GM12891 (cell line): ENCODE measurements at places on chromosomes 7 and 10.
A peak's percentile ranks its signal among the peaks of the same experiment; 100 is the strongest.

DNA sequence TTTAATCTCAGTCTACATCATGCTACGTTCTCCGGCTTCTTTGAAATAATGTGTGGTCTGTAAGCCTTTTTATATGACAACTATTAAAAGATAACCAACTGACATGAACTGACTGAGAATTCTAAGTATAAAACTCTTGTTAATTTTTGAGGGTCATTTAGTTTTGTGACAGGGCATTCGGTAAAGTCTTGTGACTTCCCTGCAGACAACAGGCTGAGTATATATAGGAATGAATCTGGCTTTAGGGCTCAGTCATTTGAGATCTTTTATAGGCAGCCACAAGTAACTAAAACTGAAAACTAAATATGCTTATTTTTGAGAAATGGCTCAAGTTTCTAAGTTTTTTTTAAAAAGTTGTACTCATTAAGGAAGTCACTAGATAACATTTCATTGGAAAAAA lies 62.5 kb upstream of the SCIN start:
- no peak for DNase-seq

DNA sequence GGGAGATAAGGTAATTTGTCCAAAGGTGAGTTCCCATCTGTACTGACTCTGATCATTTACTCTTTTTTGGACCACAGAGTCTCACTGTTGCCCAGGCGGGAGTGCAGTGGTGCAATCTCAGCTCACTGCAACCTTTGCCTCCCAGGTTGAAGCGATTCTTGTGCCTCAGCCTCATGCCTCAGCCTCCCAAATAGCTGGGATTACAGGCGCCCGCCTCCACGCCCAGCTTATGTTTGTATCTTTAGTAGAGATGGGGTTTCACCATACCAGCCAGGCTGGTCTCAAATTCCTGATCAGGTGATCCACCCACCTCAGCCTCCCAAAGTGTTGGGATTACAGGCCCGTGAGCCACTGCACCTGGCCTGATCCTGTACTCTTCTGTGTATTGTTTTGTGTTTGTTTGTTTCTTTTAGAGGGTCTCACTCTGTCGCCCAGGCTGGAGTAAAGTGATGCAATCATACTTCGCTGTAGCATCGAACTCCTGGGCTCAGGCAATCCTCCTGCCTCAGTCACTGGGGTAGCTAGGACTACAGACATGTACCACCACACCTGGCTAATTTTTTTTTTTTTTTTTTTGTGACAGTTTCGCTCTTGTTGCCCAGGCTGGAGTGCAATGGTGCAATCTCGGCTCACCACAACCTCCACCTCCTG lies 2.4 kb downstream of the NOLC1 start:
- no peak for DNase-seq

GRCh38 chr7:18978108-18978495 lies 139.3 kb downstream of the TWIST1 start:
- DNase-seq: no peak

DNA sequence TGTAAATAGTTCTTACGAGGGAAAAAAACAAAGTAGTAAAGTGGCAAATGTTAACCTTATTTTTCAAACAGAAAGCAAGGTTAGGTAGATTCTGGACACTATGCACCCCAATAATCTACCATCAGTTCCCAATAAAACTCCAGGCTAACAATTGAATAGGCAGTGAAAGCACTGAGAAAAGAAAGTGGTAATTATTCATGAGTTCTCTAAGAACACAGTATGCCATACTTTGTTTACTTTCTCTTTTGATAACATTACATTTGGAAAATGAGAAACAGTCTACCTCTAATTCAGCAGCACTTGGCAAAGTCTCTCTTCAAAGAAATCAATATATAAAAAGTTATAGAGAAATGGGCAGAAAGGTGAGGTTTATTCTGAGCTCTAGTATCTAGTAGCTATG lies 18.4 kb downstream of the TM9SF3 start:
- no peak for DNase-seq

DNA sequence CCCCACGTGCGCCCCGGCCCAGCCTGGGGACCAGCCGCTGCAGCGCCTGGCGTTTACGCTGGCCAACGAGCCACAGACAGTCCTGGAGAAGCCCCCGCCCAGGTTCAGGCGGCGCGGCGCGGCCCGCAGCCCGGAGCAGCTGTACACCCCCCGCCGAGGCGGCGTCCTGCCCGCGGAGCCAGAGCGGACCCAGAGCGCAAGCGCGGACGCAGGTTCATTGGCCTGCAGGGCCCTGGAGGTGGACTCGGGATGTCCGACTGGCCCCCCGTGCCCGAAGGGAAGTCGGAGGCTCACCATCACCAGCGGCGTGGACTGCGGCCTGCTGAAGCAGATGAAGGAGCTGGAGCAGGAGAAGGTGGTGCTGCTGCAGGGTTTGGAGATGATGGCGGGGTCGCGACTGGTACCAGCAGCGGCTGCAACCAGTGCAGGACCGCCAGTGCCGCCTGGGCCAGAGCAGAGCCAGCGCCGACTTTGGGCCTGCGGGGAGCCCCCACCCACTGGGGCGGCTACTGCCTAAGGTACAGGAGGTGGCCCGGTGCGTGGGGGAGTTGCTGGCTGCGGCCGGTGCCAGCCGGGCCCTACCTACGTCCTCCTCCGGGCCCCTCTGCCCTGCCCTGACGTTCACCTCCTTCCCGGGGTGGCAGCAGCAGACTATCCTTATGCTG lies 72.0 kb upstream of the KCTD7 start:
- DNase-seq: no peak

DNA sequence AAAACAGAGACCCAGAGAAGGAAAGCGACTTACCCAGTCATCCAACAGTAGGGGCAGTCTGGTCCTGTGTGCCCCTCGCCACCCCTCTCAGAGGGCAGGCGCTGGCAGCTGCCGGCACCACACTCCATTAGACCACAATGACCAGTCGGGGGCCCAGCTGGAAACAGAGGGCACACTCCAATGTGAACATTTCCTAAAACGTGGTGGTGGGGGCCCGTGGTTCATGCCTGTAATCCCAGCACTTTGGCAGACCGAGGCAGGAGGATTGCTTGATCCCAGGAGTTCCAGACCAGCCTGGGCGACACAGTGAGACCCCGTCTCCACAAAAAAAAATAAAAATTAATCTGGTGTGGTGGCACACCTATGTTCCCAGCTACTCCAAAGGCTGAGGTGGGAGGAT lies 912 bp upstream of the OAT start:
- no peak for DNase-seq

GRCh38 chr7:138978541-138979184 lies 2.5 kb downstream of the KIAA1549 start:
- no peak for DNase-seq

DNA sequence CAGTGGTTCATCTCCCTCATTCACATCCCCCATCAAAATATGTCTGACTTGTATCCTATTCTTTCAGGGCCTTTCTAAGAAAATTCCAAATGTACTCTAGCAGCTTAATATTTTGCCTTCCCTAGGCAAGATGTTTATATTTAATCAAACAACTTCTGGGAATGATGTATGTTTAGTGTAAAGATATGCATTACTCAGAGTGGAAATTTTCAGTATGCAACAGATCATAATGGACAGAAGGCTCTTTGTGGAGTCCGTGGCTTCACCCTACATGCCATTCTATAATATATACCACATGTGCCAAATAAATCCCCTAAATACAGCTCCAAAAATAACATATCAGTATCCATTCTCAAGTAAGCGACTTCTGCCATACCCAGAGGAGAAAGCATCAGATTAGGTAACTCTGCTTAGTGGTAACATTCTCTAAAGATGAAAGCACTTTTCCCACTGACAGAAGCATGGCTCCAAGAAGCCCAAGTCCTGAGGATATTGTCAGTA lies 316.6 kb downstream of the KCNMA1 start:
- no peak for DNase-seq

DNA sequence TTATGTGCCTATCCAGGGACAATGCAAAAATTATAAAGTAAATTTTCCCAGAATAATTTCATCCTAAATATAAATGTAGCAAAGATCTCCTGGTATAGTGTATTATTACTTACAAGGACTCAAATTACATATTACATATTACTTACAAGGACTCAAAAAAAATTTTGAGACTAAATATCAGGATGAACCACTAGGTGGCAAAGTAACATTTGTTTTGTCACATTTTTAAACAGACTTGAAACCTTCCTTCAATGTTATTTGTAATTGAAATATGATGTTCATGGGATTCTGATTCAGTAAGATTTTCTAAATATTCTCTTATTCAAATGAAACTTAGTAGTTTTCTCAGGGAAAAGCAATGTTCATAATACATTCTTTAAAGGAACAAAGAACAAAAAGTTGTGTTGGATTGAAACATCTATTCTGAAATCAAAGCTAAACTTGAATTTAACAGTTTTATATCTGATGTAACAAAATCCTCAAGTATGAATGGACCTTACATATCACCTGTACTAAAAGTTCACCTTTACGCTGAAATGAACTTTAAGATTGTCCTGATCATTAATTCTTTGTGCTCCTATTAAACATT lies 74.3 kb upstream of the GNAI1 start:
- no peak for DNase-seq

DNA sequence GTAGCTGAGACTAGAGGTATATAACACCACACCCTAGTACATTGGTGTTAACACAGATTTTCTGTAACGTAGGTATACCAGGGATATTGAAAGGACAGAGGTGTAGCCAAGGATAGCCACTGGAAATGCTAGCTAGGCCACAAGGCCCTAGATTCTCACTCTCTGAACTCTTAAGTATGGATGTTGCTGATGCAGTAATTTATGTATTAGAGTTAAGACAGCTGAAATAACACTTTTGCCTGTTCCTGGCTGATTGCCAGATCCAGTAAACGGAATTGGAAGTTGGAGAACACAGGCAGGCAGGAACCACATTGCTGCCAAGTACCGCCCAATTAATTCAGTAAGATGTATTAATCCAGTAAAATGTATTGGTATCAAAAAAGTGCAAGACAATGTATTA lies 1.8 kb downstream of the CALU start:
- DNase-seq: no peak

GRCh38 chr7:693280-693679 lies 33.2 kb upstream of the DNAAF5 start:
- DNase-seq: no peak

DNA sequence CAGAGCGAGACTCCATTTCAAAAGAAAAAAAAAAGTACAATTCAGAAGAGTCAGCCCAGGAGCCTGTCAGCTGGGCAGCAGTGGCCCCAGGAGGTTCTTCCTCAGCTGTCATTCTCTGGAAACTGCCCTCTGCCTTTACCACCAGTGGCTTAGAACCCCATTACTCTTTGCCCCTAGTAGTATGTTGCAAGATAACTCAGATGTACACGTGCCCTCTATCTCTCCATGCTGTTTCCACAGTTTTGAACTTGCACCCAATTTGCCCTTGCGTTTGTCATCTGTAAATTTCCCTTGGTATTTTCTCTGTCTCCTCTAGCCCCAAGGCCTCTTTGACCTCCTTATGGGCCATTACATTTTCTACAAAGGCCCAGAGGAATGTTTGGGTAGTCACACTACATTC lies 56.7 kb upstream of the PRKAR2B start:
- DNase-seq: no peak

DNA sequence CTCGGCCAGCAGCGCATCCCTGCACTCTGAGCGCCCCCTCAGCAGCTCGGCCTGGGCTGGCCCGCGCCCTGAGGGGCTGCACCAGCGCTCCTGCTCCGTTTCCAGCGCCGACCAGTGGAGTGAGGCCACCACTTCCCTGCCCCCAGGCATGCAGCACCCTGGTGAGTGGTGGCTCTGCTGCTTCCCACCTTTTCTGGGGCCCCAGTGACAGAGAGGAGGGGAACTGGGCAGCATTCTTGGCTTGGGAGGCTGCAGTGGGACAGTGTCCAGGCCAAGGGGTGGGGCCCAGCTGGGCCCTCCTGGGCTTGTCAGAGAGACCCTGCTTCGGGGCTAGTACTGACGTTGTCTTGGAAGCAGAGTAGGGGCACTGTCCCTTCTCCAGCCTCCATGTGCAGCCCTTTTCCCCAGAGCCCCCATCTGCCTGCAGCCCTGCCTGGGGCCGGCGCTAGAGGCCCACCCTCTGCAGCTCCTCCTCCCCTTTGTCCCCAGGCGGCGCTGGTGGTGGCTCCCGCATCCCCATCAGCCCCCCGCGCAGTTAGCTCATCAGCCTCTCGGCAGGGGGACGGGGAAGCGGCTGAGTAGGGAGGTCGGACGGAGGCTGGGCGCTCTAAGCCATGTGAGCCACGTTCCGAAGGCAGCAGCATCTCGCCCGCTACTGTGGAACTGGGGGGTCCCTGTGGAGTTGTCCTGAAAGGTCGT lies 29.2 kb downstream of the GBX1 start:
- peak; percentile 27 for DNase-seq

GRCh38 chr7:135414850-135415439 lies 95.0 kb downstream of the CNOT4 start:
- DNase-seq: no peak

DNA sequence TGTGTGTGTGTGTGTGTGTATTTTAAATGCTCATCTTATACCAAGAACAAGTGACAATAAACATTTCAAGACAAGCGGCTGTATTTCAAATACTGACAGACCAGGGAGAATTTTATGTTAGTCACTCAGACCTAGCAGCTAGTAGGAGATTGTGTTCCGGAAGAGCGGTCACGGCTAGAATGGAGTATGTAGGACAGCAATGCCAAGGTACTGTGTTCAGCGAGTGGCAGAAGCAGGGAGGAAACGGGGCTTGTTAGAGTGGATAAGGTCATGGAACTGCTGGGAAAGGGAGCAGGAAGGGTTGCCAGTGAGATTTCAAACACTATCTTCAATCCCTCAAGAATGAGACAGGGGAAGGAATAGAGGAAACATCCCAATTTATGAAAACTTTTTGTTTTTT lies 260.5 kb upstream of the PITRM1 start:
- DNase-seq: no peak

DNA sequence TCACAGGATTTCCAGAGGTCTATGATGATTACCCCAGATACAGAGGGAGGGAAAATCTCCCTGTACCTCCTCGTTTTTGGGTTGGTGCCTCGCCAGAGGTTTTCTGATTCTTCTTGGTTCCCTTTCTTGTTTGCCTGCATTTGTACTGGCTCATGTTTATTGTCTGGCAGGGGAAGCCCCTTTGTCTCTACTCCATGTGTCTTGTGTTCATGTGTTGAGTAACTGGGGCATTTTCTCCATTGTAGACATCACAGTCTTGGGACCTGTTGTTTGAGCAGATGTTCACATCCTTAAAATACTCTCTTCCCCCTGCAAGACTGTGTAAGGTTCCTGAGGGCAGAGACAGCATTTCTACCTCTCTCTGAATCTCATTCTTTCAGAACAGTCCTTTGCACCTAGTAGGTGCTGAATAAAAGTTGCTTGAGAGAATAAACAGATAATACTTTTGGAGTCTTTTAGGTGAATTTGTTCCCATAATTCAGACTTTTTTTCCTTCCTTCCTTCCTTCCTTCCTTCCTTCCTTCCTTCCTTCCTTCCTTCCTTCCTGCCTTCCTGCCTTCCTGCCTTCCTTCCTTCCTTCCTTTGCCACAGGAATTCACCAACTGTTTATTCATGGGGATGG lies 25.1 kb downstream of the CDK14 start:
- DNase-seq: no peak
